ENCODE measurements at places on chromosomes 4 and X.

DNA sequence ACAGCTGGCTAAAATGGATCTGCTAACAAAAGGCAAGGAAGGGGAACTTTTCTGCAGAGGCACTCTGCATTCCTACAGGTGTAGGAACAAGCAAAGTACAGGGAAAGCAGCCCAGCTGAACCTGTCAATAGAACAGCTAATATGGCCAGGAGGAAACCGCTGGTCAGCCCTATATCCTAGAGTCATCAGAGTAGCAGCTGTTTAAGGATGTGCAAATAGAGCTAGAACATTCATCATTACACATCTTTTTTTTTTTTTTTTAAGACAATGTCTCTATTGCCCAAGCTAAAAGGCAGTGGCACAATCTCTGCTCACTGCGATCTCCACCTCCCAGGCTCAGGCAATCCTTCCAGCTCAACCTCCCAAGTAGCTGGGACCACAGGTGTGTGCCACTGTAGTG is 163.0 kb downstream of the BTC start:
- DNase-seq = no peak

GRCh38 chr4:111761531-111761930 is 383.7 kb upstream of the FAM241A start:
- no peak for DNase-seq

- DNase-seq = no peak
These were observed 119.3 kb downstream of the CRLF2 start for GRCh38 chrX:1093121-1093520.

DNA sequence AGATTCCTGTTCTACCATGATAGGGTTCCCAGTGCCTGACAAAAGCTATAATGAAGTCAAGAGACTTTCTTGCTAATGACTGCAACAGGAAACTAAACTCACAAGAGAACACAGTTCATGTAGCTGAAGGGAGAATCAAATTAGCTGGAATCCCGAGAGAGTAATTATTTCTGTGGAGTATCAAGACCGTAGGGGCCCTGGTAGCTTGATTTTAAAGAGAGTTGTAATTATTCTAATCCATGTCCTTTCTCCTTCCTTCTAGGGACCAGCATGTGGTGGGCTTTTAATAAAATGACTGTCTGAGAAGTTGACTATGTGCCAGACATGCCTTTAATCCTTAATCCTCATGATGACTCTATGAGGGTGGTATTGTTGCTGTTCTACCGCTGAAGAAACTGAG is 1.7 kb upstream of the TRPC5OS start:
- no peak for DNase-seq

DNA sequence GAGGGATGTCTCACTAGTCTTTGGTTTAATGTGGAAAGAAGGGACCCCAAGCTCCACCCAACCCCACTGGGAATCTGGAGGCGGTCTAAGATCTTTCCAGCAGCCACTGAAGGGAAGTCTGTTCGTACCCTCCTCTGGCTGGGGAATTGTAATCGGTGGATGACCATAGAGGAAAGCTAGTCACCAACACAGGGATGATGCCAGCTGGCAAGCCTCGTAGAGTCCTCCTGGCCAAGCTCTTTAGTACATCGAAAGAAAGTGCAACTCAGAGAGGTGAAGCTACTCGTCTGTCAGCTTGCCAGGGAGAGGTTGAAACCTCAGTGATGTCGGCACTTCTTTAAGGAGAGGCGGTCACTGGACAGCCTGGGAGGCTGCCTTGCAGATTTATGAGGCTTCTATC is 58.7 kb downstream of the MAMLD1 start:
- peak; percentile 58 for DNase-seq

DNA sequence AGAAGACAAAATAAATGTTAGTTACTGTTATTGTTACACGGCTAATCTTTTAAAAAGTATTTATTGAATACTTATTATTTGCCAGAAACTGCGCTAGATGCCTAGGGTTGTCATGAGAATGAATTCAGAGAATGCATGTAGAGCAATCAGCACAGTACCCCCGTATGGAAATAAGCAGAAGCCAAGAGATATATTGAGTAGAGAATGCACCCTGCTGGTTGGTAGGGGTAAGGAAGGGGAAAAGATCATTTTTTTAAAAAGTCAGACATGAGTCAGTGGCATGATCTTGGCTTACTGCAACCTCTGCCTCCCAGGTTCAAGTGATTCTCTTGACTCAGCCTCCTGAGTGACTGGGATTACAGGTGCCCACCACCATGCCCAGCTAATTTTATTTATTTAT is 13.1 kb upstream of the DRP2 start:
- no peak for DNase-seq

GRCh38 chr4:6775746-6776145 is 6.8 kb upstream of the KIAA0232 start:
- no peak for DNase-seq

GRCh38 chrX:24862343-24862742 is 153.4 kb downstream of the ARX start:
- no peak for DNase-seq
